ENCODE measurements at places on chromosomes 7 and 10.

- no peak for DNase-seq
Measured at GRCh38 chr7:134554417-134554966, 5.6 kb downstream of the AKR1B15 start.

GRCh38 chr7:106151459-106152312 is 39.6 kb upstream of the SYPL1 start:
- DNase-seq, result no peak

DNA sequence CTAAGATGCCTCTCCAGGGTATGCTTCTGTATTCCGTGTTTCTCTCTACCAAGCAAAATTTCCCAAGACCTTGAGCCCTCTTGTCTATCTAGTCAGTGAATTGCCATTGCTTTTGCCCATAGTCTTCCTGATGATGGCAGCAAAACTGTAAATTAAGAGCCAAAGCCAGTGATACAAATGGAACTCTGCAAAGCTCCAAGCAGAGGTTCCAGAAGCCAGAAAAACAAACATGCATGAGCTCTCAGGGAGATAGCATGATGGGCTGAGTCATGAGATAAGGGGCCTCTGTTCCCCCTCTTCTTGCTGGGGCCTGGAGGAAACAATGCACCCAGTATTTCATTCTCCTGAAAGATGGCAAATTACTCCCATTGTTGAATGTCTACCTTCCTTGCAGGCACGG is 24.7 kb downstream of the LSMEM1 start:
- no peak for DNase-seq

- no peak for DNase-seq
Measured at GRCh38 chr10:107163881-107164861, at the start of gene SORCS1. SORCS1 (minus strand) TSS chr10:107164706.
